T-helper 17 cell (primary cell): ENCODE measurements at places on chromosomes 4 and X. TPM values are rescaled to one million over a fixed set of nuclear protein-coding genes. Genes with fewer than 3 reads are reported as not detected.

DNA sequence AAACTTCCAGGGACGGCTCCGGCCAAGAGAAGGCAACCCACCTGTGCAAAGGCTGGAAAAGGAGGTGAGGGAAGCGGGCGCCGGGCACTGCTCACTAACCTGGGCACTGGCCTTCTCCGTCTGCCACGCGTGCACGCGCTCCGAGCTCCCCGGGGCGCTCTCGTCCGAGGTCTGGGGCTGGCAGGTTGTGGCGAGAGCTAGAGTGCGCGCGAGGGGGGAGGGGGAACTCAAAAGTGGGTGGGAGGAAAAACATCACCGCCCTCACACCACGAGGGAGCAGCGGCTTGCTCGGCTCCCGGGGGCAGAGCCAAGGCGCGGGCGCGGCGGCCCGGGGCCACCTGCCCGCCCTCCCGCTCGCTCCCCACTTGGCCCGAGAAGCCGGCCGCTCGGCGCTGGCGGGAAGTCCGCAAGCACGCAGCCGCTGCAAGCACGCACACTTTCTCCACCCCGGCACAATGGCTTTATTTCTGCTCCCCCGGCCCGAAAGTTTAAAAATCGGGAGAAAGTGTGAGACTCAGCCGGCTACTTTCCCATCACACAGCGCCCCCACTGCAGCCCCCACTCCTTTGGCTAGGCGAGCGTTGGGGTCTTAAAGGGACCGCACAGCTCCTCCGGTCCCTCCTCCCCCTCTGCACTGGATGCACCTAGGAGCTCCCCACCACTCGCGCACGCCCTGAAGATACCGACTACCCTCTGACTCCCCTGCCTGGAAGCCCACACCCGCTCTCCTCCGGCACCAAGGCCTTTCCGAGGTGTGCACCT lies at the start of gene CHRDL1:
CHRDL1 (minus strand) TSS at position 173 of the 762 bp plus-strand sequence. CDS start 3,636 bp downstream, outside the sequence.
- H3K27ac ChIP-seq = no peak within 1 kb of the TSS
- no peak for DNase-seq
- peaks cover 11% of the 10 kb centered on the region for H3K27me3 ChIP-seq
- H3K36me3 ChIP-seq = no peaks in the 10 kb centered on the region

DNA sequence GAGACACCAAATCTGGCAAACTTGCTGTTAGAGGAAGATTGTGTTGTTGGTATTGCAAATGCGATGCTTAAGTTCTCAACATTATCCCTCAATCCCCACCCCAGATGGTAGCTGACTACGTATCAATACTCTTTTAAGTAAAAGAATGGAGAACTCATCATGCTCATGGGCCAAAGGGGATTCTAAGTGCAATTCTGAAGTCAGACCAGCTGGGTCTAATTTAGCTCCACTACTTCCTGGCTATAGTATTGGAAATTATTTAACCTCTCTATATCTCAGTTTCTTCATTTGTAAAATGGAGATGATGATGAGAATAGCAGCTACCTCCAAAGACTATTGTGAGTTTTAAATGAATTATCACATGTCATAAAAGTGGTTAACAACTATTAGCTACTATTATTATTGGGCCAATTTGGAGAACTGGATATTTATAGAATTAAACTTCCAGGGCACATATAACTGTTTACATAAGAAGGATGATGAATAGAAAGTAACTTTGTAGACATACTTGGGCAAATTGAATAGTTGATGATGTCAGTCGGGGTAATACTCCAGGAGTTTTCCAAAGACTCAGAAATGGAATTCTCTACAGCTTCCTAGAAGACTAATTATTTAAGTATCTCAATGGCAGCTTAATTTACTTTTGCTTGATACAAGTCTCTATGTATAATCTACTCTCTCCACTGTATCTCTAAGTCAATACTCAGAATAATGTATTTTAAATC lies 5.0 kb upstream of the SLAIN2 start:
- no peak for DNase-seq
- no peak overlapping the region for H3K4me3 ChIP-seq
- H3K36me3 ChIP-seq = no peaks in the 10 kb centered on the region
- H3K4me1 ChIP-seq = peaks cover 15% of the 10 kb centered on the region
- H3K27me3 ChIP-seq = peaks cover 13% of the 10 kb centered on the region
- no peak overlapping the region for H3K27ac ChIP-seq

GRCh38 chrX:72526534-72527508 lies 45.8 kb downstream of the HDAC8 start:
- H3K4me1 ChIP-seq = peaks cover 2% of the 10 kb centered on the region
- H3K36me3 ChIP-seq = peaks cover 4% of the 10 kb centered on the region
- H3K27ac ChIP-seq = no peak overlapping the region
- no peak overlapping the region for H3K4me3 ChIP-seq

DNA sequence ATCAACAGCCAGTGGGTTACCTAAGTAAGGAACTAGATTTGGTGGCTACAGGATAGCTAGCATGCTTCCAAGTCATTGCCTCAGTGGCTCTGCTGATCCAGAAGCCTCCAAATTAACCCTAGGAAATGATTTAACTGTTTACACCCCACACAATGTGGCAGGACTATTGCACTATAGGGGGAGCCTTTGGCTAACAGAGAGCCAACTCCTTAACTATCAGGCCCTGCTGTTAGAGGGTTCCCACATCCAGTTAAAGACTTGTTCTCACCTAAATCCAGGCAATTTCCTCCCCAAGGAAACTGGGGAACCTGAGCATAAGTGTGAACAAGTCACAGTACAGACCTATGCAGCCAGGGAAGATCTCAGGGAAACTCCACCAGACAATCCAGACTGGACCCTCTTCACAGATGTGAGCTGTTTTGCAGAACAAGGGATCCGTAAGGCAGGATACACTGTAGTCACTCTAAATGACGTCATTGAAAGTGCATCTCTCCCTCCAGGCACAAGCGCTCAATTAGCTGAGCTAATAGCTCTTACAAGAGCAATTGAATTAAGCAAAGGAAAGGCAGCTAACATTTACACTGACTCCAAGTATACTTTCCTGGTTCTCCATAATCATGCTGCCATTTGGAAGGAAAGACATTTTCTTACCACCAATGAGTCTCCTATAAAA lies 185.3 kb upstream of the SPOCK3 start:
- H3K4me3 ChIP-seq = no peak overlapping the region
- H3K36me3 ChIP-seq = no peaks in the 10 kb centered on the region
- no peaks in the 10 kb centered on the region for H3K27me3 ChIP-seq
- H3K4me1 ChIP-seq = no peaks in the 10 kb centered on the region
- no peak overlapping the region for H3K27ac ChIP-seq
- DNase-seq = no peak

GRCh38 chr4:25223802-25224375 lies 9.9 kb upstream of the PI4K2B start:
- H3K4me1 ChIP-seq = no peaks in the 10 kb centered on the region
- peaks cover 7% of the 10 kb centered on the region for H3K36me3 ChIP-seq
- H3K4me3 ChIP-seq = no peak overlapping the region
- no peaks in the 10 kb centered on the region for H3K27me3 ChIP-seq
- DNase-seq = no peak

DNA sequence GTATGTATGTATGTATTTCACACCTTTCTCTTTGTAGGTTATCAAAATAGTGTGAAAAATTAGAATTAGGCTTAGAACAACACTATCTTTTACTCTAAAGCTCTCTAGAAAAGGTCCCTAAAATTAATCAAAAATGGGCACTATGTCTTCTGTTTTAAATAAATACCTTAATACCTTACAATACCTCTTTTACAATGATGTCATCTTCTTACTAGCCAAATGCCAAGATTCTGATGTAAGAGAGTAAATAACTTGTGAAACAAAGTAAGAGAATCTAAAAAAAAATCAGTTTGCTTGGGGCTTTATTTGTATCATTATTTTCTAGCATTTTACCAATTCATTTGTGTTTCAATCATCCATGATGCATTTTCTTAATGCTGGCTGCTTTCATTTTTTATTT lies 402.2 kb upstream of the MAGEB2 start:
- no peak overlapping the region for H3K27ac ChIP-seq
- no peak overlapping the region for H3K4me3 ChIP-seq
- no peaks in the 10 kb centered on the region for H3K27me3 ChIP-seq
- no peaks in the 10 kb centered on the region for H3K4me1 ChIP-seq
- H3K36me3 ChIP-seq = no peaks in the 10 kb centered on the region
- DNase-seq = no peak

- H3K27me3 ChIP-seq = no peaks in the 10 kb centered on the region
- peak overlapping the region; percentile 83 for H3K4me3 ChIP-seq
- no peak for DNase-seq
- peaks cover 17% of the 10 kb centered on the region for H3K4me1 ChIP-seq
These were observed 1.2 kb upstream of the LETM1 start for GRCh38 chr4:1856943-1857699.

DNA sequence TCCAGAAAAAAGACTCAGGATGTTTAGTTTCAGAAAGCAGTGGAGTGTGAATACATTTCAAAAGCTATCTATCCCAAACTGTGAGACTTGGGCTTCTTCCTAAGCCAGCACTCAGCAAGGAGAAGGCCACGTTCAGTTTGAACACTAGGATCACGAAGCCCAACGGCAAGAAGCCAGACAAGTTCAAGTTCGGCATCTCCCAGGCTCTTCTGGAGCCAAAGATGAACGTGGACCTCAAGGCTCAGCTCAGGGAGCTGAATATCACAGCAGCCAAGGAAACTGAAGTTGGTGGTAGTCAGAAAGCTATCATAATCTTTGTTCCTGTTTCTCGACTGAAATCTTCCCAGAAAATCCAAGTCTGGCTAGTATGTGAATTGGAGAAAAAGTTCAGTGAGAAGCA lies 7.6 kb downstream of the PLAC1 start:
- H3K36me3 ChIP-seq = no peaks in the 10 kb centered on the region
- no peak for DNase-seq
- H3K27me3 ChIP-seq = peaks cover 5% of the 10 kb centered on the region
- no peak overlapping the region for H3K27ac ChIP-seq
- no peaks in the 10 kb centered on the region for H3K4me1 ChIP-seq

DNA sequence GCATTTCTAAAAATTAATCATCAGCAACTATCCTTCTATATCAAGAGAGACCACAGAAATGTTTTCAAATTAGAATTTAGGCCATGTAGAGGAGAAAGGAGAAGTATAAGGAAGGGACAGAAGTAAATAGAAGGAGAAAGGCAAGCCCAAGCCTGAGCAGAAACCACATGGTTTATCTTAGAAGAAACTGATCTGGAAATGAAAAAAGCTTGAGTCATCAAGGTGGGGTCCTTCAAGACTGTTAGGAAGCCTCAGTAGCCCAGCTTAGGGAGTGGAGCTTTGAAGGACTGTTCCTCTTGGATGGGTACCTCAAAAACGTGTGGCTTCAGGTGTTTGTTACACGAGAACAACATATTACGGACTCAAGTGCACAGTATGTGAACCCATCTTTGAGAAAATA lies 4.5 kb downstream of the BMX start:
- DNase-seq = no peak
- H3K27me3 ChIP-seq = peaks cover 13% of the 10 kb centered on the region
- no peaks in the 10 kb centered on the region for H3K4me1 ChIP-seq
- H3K4me3 ChIP-seq = no peak overlapping the region

DNA sequence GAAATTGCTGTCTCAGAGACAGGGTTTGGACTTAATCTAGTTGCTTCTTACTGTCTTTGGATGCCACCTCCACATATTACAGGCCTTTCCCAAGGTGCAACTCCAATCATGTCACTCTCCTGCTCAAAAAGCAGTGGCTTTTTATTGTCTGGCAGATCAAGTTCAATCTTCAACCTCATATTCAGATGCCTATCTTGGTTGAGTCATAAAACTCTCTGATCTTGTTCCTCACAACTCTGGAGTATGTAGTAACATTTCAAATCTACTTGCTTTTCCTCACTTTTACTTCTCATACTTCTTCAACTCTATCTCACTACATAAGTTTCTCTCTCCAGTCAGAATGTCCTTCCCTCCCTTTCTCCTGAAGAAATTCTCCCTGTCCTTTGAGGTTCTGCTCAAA lies 180.6 kb downstream of the VSIG4 start:
- H3K36me3 ChIP-seq = no peaks in the 10 kb centered on the region
- no peaks in the 10 kb centered on the region for H3K27me3 ChIP-seq
- H3K4me3 ChIP-seq = no peak overlapping the region
- peaks cover 18% of the 10 kb centered on the region for H3K4me1 ChIP-seq
- H3K27ac ChIP-seq = no peak overlapping the region

DNA sequence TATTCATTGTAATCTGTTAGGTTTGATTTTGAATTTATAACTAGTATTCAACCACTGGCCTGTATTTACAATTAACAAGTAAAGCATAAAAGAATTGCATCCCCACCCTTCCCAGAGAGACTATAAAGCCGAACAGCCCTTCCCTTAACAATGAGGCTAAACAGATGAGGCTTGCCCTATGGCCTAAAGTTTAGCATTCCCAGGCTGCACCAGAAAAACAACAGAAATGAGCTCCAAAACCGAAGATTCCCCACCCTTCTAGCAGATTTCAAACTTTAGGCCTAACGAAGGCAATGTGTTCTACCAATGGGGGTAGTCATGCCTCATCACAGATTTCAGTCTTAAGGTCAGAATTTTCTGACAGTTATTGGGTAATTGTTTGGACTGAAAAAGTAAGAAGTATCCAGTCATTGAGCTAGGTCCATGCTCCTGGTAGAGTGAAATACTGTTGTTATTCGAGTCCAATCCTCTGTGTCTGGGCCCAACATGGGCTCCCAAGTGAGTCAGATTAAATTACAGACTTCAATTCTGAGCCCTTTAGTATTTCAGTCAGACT lies 197.6 kb downstream of the ANTXR2 start:
- no peak for DNase-seq
- no peaks in the 10 kb centered on the region for H3K27me3 ChIP-seq
- H3K36me3 ChIP-seq = no peaks in the 10 kb centered on the region
- no peak overlapping the region for H3K27ac ChIP-seq
- no peaks in the 10 kb centered on the region for H3K4me1 ChIP-seq

The RNF212 gene
- 2.1 TPM for total RNA-seq

The EDNRA gene
- total RNA-seq = not detected

The CENPVL1 gene
- total RNA-seq = not detected
